Naive thymus-derived CD8-positive, alpha-beta T cell (primary cell): ENCODE measurements at places on chromosomes 7 and 10. TPM values are rescaled to one million over a fixed set of nuclear protein-coding genes. Genes with fewer than 3 reads are reported as not detected.

The FRMD4A gene
- not detected for polyA plus RNA-seq

The ANKRD30A gene
- not detected for polyA plus RNA-seq

The HPSE2 gene
- polyA plus RNA-seq = 0.07 TPM

The SLC16A9 gene
- not detected for polyA plus RNA-seq

The PDK4 gene
- not detected for polyA plus RNA-seq

The STRIP2 gene
- not detected for polyA plus RNA-seq

The CALML3 gene
- polyA plus RNA-seq = not detected

The MBL2 gene
- not detected for polyA plus RNA-seq

The SLIT1 gene
- not detected for polyA plus RNA-seq

The NPY4R gene
- not detected for polyA plus RNA-seq
